ENCODE measurements at places on chromosomes 13 and 19. TPM values are rescaled to one million over a fixed set of nuclear protein-coding genes. Genes with fewer than 3 reads are reported as not detected.
A peak's percentile ranks its signal among the peaks of the same experiment; 100 is the strongest.

Gene MUC16
- not detected for total RNA-seq

Gene CBLC
- total RNA-seq, result not detected

Gene SIGLEC14
- total RNA-seq, result not detected

Gene KLK7
- total RNA-seq, result not detected

GRCh38 chr13:67238277-67238859 lies 8.2 kb upstream of the PCDH9 start:
- H3K27me3 ChIP-seq, result peaks cover under 1% of the 10 kb centered on the region
- no peak overlapping the region for H3K4me3 ChIP-seq
- H3K36me3 ChIP-seq, result no peaks in the 10 kb centered on the region
- DNase-seq, result peak; percentile 45
- no peak overlapping the region for H3K27ac ChIP-seq
- no peaks in the 10 kb centered on the region for H3K4me1 ChIP-seq

- H3K36me3 ChIP-seq, result no peaks in the 10 kb centered on the region
- peaks cover 24% of the 10 kb centered on the region for H3K4me1 ChIP-seq
- H3K27me3 ChIP-seq, result no peaks in the 10 kb centered on the region
- H3K4me3 ChIP-seq, result peak overlapping the region; percentile 4
- H3K27ac ChIP-seq, result peak overlapping the region; percentile 59
Measured at GRCh38 chr13:100542826-100543156, 45.8 kb downstream of the GGACT start.

GRCh38 chr19:47274891-47275761 lies 441 bp downstream of the INAFM1 start:
- peaks cover 17% of the 10 kb centered on the region for H3K4me1 ChIP-seq
- DNase-seq, result no peak
- H3K27me3 ChIP-seq, result no peaks in the 10 kb centered on the region

DNA sequence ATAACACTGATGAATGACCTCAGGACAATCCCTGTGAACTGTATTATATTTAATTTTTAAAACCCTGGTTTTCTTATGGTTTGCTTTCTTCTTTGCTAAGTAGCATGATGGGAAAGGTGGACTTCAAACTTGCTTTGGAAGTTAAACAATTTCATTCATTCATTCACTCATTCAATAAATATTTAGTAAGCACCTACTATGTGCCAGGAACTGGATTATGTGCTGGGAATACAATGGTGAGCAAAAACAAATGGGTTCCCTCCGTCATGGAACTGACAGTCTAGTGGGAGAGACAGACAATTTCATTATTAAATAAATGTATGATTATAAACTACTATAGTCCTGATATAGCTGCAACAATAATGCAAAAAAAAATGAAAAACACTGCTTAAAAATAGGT lies 70.3 kb downstream of the USP12 start:
- H3K27ac ChIP-seq, result no peak overlapping the region
- no peak overlapping the region for H3K4me3 ChIP-seq
- DNase-seq, result no peak
- no peaks in the 10 kb centered on the region for H3K27me3 ChIP-seq
- H3K36me3 ChIP-seq, result no peaks in the 10 kb centered on the region
- H3K4me1 ChIP-seq, result no peaks in the 10 kb centered on the region

- no peak overlapping the region for H3K4me3 ChIP-seq
- H3K27me3 ChIP-seq, result no peaks in the 10 kb centered on the region
- peak; percentile 73 for DNase-seq
- H3K4me1 ChIP-seq, result no peaks in the 10 kb centered on the region
- H3K36me3 ChIP-seq, result peaks cover 19% of the 10 kb centered on the region
Measured at GRCh38 chr13:39684531-39685137, 29.2 kb downstream of the COG6 start.

DNA sequence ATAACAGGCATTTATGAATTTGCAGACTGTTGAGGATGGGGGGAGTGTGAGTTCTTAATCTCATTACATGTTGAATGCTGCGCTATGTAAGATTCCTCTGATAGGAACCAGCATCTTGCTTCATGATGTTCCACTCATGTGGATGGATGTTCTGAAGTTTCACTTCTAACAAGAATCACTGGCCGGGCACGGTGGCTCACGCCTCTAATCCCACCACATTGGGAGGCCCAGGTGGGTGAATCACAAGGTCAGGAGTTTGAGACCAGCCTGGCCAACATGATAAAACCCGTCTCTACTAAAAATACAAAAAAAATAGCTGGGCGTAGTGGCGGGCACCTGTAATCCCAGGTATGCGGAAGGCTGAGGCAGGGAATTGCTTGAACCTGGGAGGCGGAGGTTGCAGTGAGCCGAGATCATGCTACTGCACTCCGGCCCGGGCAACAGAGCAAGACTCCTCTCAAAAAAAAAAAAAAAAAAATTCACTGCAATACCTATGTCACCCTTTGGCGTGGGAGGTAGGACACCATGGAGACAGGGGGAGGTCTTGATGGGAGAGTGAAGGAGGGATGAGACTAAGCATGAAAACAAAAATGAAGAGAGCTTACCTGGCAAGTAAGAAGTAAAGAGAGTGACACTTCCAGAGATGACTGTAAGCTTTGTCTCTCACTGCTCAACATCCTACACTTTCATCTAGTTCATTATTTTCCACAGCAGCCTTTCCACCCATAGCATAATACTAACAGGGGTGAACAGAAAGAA lies 133.0 kb downstream of the DCT start:
- H3K36me3 ChIP-seq, result no peaks in the 10 kb centered on the region
- no peak for DNase-seq
- no peaks in the 10 kb centered on the region for H3K27me3 ChIP-seq

DNA sequence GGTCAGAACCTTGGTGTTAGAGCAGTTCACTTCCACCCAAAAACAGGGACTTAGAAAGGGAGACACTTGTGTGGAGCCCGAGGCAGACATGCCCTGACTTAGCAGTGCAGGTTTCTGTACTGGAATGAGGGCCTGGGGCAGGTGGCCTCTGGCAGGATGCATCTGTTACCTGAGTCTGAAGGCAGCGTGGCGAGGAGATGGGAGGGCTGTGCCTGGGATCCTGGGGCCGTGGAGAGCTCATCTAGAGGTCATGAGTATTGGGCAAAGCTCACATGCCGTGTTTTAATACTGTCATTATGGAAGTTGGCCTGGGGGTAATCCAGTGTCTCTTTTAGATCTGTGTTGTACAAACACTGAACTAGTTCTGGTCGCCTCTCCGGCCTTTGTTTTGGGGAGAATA lies 21.4 kb downstream of the KDM4B start:
- no peaks in the 10 kb centered on the region for H3K4me1 ChIP-seq
- H3K27me3 ChIP-seq, result no peaks in the 10 kb centered on the region
- H3K36me3 ChIP-seq, result no peaks in the 10 kb centered on the region
- no peak for DNase-seq
- no peak overlapping the region for H3K27ac ChIP-seq
